ENCODE measurements at places on chromosomes 16 and 17.

- peak; percentile 62 for DNase-seq
Observed at GRCh38 chr16:20774703-20775362, 11.0 kb downstream of the ACSM3 start.

GRCh38 chr17:55988861-55989260, 164.4 kb upstream of the ANKFN1 start:
- DNase-seq: no peak

DNA sequence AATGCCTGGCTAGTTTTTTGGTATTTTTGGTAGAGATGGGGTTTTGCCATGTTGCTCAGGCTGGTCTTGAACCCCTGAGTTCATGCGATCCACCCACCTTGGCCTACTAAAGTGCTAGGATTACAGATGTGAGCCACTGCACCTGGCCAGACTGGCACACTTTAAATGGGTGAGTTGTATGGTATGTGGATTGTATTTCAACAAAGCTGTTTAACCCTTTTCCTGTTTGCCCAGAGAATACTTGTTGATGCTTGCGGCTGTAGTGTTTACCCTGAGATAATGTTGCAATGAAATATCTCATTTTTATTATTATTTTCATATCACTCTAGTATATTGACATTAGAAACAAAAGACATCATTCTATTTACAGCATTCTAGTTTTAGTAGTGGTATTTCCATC, 17.1 kb upstream of the TMEM94 start:
- no peak for DNase-seq

DNA sequence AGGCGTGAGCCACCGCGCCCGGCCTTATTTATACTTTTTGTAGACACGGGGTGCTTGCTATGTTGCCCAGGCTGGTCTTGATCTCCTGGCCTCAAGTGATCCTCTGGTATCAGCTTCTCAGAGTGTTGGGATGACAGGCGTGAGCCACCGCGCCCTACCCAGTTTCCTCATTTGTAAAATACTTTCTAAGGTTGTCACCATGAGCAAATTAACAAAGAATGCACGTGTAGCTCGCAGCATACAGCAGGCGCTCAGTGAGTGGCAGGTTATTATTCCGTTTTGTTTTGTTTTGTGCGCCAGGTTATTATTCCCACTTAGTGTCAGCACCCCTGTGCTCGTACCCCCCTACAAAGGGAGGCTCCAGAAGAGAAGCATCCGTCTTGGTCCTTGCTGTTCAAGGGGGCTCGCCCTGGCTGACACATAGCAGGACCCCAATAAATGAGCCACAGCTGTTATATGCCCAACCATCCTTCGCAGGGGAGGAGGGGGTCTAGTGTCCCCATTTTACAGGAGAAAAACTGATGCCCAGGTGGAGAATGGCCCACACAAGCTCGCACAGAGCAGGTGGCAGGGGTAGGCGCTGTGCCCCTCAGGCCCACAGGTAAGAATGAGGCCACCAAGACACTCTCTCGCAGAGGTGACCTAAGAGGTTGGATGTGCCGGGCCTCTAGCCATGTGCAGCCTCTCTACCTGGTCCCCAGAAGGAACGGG, 686 bp upstream of the MIEF2 start:
- DNase-seq: no peak

DNA sequence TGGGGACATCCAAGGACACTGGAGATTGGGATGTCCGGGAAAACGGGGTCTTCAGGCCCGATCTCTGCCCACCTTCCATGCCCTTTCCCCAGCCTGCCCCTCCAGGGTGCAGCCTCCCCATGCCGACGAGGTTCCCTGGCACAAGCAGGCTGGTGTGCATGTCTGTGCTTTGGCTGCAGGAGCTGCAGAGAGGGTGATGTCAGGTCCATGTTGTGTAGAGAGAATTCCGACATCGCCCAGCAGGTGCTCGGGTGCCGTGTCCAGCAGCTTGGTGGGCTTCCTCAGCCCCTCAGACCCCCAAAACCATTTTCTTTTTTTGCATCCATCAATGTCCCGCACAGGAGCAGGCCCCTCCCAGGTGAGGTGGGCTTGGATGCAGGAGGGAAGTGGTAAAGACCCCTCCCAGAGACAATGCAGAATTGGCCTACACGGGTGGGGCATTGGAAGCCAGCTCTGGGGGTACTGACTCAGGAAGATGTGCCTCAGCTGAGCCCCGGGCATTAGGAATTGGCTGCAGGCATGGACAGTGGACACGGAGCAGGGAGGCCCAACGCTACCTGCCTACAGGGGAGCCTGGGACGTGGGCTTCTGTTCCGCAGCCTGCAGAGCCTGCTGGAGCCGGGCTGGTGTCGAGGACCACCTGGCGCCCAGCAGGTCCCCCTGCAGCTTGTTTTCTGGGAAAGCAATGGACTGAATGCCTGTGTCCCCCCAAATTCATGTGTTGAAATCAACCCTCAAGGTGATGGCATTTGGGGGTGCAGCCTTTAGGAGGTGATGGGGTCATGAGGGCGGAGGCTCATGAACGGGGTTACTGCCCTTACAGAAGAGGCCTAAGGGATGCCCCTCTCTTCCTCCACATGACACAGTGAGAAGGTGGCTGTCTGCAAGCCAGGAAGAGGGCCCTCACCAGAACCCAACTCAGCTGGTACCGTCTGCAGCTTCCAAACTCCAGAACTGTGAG, 97.5 kb downstream of the METRNL start:
- DNase-seq: peak; percentile 50

GRCh38 chr17:49013311-49014213, 16.4 kb downstream of the IGF2BP1 start:
- no peak for DNase-seq

- no peak for DNase-seq
Observed at GRCh38 chr17:37506678-37507077, 17.0 kb downstream of the DUSP14 start.

GRCh38 chr17:34006126-34006525, 249.0 kb upstream of the CCL2 start:
- no peak for DNase-seq

GRCh38 chr17:28426081-28426519, 20.1 kb upstream of the SLC46A1 start:
- no peak for DNase-seq

DNA sequence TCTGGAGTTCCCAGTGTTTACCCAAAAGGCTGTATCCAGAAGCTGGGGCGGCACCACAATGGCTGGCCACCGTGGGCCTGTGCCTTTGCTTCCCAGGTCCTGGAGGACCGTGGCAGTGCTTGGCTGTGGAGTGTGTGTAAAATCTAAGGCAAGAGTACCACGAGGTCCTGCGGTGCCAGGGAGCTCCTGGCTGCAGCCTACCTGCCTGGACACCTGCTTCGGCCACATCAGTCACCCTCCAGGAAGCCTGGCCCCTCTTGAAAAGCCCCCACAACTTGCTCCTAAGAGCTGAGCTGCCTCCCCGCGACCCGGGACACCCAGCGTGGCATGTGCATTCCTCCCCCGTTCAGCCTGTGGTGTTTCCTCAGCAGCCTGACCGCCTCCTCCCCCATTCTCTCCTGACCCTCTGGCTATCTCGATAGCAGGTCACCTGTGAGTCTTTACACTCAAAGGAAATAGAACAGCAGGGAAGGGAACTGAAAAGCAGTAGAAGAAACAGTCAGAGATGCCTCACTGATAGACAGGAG, 7.9 kb downstream of the TIMM22 start:
- DNase-seq: no peak
